ENCODE measurements at places on chromosomes 4 and X.

DNA sequence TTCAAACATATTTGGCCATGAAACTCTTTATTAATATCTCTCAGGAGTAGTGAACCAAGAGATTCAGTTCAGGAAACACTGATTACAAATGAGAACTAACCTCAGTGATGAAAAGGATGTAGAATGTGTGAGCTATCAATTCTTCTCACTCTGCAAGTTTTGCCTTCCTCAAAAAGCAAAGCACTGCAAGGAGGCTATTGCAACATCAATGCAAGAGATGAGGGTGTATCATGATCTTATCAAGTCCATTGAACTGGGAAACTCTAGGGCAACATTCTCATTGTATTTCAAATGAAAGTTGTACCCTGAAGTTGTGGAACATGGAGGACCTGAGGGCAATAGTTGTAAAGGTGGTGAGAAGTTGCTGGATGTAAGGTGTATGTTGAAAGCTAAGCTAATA, 56.4 kb upstream of the VEGFC start:
- DNase-seq: no peak

DNA sequence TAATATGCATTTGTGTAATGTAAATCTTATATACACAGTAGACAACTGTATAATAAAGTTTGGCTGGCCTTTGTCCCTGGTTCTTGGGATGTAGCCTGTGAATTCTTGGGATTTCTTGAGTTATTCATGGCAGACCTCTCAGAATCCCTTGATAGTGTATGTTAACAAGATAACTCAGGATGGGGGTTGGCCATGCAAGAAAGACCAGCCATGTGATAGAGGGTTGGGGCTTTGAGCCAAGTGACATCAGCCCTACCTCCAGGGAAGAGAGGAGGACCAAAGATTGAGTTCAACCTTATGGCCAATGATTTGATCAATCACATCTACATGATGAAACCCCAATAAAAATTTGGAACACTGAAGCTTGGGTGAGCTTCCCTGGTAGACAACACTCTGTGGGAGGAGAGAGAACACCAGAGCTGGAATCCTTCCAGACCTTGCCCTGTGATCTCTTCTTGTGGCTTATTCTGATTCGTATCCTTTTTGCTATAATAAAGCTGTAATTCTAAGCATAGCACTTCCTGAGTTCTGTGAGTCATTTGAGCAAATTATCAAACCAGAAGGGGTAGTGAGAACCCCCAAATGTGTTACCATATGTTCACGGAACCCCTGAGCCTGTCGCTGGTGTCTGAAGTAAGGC, 11.3 kb downstream of the SLC2A9 start:
- DNase-seq: no peak

DNA sequence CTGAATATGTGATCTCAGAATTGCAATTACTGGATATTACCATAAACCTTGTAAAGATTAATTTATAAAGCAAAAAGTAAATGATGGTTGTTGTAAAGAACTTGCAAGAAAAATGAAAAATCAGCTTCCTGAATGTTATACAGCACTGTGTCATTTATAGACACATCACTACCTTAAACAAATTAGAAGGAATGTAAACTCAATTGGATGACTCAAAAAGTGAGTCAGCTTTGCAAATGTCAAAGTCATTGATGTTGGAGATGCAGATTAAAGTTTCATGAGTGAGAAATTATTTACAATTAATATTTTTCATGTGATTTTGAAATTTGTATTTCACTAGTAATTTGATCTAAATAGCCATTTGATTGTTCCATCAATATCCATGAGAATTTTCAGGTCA, 193.2 kb downstream of the RAPGEF2 start:
- no peak for DNase-seq

- no peak for DNase-seq
Measured at GRCh38 chr4:24143741-24144140, 253.9 kb upstream of the PPARGC1A start.

- DNase-seq: no peak
Measured at GRCh38 chrX:136128743-136129142, 18.6 kb upstream of the FHL1 start.

- no peak for DNase-seq
Measured at GRCh38 chr4:6085028-6085690, 66.9 kb upstream of the C4orf50 start.

DNA sequence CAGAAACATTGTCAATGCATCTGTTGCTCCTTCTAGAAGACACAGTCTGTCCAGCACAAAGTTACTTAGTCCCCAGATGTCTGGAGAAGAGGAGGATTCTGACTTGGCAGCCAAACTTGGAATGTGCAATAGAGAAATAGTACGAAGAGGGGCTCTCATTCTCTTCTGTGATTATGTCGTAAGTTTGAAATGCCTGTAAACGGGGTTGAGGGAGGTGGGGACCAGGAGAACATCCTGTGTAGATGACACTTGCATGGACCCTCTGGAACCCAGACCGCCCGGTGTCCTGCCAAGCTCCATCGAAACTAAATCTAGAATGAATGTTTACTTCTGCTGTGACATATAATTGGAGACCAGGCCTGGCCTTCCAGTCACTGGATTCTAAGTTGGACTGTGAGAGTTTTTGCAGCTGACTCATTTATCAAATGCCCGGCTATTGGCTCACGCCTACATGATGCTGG, 45.0 kb upstream of the MSANTD1 start:
- DNase-seq: no peak

- DNase-seq: no peak
Measured at GRCh38 chr4:57233386-57233785, 123.2 kb upstream of the IGFBP7 start.

GRCh38 chr4:127313767-127314166, 319.0 kb upstream of the INTU start:
- DNase-seq: no peak

DNA sequence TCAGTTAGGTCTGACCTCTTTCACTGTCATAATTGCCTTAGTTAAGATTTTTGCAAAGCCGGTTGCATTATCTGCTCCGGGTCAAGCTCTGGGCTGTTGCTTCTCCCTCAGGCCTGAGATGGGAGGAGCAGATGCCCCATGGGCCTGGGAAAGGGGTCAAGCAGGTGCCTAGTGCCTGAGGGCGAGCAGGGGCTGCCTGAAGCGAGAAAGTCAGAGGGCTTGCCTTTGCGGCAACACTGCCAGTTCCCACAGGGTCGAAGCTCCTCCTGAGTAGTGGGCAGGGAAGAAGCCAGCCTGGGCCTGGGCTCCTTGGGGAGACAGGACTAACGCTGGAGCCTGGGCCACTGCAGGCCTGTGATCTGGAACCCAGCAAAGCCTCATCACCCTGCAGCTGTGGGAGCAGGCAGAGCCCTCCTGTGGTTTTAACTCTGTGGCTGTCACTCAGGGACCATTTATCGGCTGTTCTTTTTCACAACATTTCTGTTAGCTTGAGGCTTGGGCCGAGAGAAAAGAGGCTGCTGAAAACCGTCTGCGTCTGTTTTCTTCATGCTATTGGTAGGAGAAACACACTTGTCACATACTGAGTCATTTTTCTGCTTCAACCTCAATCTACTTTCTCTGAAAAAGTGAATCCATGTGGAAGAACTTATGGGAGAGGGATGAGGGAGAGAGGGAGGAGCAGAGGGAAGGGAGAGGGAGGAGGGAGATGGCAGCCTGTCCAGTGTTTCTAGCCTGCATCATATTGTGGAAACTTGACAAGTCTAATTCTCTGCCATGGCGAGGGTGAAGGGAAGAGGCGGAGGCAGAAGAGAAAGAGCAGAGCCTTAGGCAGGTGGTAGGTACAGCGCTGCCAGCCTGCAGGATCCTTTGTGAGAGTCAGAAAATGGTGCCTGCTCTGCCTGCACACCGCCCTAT, 68.4 kb downstream of the RHOH start:
- DNase-seq: peak; percentile 27

- DNase-seq: no peak
Measured at GRCh38 chr4:113057891-113058290, 8.4 kb downstream of the ANK2 start.

DNA sequence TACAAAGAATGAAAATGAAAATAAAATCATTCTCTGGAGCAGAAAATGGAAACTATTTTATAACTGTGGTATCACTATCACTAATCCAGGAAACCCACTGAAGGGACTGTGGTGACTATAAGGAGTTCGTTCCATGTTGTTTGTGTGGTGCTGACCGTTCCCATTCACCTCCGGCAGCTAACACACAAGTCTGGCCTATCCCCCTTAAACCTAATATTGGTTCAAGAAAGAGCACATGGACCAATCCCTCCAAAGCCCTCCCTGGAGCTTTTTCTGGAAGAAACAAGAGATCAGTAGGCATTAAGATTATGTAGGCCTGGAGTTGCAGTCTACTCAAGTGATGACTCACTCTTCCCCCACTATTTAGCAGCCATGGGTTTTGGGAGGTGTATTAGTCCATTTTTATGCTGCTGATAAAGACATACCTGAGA, 25.9 kb upstream of the FAM241A start:
- no peak for DNase-seq

- DNase-seq: no peak
Measured at GRCh38 chr4:110501826-110502225, 25.9 kb downstream of the ENPEP start.

- no peak for DNase-seq
Measured at GRCh38 chr4:31896349-31896748, 1176.2 kb downstream of the PCDH7 start.

- no peak for DNase-seq
Measured at GRCh38 chrX:17750436-17750835, 13.1 kb downstream of the SCML1 start.

GRCh38 chr4:123830930-123831329, 434.3 kb downstream of the SPRY1 start:
- DNase-seq: no peak

DNA sequence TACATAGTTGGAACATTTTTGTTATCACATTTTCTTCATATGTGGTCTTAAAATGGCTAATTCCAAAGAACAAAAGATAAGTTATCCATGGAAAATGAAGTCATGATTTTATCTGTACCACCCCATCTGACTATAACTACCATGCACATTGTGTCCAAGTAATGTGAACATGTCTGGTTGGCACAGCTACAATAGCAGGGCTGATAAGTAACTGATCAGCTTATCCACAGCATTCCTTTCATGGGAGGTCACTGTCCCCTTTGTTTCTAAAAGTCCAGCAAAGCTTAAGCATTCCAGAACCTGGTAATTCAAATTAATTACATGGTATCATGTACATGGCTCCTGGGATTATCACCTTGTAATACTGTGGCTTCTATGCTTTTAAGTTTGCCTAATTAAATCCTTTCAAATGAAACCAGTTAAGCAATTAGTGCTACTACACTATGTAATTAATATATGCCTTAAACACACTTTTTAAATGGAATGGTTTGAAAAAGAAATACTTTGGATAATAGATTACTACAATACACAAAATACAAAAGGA, 21.1 kb upstream of the SORBS2 start:
- DNase-seq: no peak

DNA sequence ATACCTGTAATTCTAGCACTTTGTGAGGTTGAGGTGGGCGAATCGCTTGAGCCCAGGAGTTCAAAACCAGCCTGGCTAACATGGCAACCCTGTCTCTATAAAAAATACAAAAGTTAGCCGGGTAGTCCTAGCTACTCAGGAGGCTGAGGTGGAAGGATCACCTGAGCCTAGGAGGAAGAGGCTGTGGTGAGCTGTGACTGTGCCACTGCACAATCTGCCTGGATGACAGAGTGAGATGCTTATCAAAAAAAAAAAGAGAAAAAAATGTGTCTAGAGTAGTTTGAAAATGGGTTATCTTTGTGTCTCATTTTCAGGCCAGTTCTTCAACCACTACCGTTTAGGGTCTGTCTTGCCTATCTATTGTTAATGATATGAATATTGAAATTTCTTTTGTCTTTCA, 98.1 kb downstream of the EGF start:
- DNase-seq: no peak

GRCh38 chr4:70583952-70584834, 7.9 kb upstream of the AMBN start:
- no peak for DNase-seq

- no peak for DNase-seq
Measured at GRCh38 chr4:38560340-38560739, 103.7 kb upstream of the KLF3 start.

GRCh38 chr4:53132132-53132891, 233.5 kb downstream of the SCFD2 start:
- DNase-seq: no peak

DNA sequence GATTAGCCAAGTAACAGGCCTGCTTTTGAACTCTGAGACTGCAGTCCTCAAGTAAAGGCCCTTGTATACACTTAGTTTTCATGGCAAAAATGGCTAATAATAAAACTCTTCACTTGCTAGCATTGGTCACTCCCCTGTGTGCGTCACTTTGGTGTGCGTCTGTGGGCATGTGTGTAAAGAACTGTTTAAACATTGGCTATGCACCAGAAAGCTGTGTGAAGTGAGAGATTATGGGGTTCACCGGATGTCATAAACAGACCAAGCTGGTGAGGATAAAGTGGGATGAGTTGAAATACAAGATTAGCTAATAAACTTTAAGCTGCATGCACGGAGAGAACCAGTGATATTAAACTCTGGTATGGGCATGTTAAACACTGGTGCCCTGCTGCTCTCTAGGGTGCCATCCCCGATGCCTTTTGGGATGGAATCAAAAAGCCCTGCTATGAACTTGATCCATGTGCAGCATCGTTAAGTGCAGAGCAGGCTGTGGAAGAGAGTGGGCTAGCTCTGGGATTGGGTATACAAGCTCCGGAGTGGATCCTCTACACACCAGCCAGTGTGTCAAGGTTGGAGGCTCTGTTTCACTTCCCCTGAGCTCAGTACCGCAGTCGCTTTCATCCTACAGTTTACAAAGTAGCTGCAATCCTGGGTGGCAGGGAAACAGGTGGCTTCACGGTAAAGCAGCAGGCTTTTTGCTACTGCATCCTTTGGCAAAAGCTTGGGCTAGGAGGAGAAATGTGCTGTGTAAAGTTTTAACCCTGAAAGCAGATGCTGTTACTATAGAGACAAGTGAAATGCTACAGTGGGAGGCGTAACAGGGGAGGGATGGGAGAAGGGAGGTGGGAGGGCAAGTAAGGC, 108.3 kb upstream of the SLC4A4 start:
- DNase-seq: peak; percentile 14

GRCh38 chr4:185384061-185384460, 11.7 kb downstream of the LRP2BP start:
- DNase-seq: no peak

- no peak for DNase-seq
Measured at GRCh38 chr4:101256222-101256621, 91.1 kb downstream of the PPP3CA start.

GRCh38 chr4:153205757-153206156, 1.5 kb downstream of the TRIM2 start:
- no peak for DNase-seq

DNA sequence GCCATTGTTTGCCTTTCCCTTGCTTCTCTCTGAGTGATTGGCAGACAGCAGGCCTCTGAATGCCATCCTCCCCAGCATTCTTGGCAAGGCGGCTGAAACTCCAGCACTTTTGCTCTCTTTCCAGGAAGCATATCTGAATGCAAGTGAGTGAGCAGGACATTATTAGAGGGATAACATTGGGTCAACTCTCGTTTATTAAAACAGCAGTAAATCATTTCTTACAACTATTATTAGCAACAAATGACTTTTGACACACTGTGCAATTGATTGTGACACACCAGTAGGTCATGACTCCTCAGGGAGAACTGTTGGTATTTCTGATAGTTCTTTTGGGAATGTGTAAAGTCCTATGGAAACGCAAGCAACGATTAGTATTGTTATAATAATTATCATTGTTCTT, 103.8 kb downstream of the EFNB1 start:
- DNase-seq: no peak

GRCh38 chr4:145879598-145879997, 59.0 kb downstream of the ZNF827 start:
- no peak for DNase-seq

- no peak for DNase-seq
Measured at GRCh38 chr4:3296651-3297050, 3.8 kb downstream of the RGS12 start.

- no peak for DNase-seq
Measured at GRCh38 chr4:118716304-118716703, 31.1 kb downstream of the METTL14 start.

Data from NCI-H2171 (cell line).